ENCODE measurements at places on chromosomes 1 and 21.

DNA sequence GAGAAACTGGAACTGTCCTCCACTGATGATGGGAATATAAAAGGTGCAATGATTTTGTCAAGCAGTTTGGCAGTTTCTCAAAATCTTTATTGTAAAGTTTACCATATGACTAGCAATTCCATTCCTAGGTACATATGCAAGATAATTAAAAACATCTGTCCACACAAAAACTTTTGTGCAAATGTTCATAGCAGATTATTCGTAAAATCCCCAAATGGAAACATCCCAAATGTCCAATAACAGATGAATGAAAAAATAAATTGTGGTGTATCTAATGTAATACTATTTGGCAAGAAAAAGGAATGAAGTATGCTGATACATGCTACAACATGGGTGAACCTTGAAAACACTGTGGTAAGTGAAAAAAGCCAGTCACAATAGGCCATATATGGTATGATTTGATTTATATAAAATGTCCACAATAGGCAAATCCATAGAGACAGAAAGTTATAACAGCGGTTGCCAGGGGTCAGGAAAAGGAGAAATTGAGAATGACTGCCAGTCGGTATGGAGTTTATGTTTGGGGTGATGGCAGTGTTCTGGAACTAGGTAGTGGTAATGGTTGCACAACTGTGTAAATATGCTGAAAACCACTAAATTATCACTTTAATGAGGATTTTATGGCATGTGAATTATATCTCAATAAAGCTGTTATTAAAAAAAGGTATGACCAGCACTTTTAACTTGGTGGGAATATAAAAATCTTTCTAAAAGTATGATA is 81.7 kb upstream of the BEND5 start:
- DNase-seq, result no peak

DNA sequence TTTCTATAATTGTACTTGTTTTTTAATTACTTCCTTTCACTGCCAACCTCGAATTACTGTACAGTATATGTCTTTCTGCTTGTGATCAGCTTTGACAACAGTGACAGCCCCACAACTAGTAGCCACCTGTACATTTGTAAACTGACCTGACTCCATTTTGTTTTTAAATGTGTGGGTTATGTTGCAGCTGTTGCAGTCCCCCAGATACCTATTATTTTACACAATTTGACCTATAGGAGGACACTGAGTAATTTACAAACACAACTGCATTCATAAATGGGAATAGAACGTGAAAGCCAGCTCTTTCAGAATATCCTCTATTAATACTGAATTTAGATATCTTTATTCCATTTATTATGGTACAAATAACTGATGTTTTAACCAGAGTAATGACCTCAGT is 2.5 kb upstream of the VAMP3 start:
- no peak for DNase-seq

DNA sequence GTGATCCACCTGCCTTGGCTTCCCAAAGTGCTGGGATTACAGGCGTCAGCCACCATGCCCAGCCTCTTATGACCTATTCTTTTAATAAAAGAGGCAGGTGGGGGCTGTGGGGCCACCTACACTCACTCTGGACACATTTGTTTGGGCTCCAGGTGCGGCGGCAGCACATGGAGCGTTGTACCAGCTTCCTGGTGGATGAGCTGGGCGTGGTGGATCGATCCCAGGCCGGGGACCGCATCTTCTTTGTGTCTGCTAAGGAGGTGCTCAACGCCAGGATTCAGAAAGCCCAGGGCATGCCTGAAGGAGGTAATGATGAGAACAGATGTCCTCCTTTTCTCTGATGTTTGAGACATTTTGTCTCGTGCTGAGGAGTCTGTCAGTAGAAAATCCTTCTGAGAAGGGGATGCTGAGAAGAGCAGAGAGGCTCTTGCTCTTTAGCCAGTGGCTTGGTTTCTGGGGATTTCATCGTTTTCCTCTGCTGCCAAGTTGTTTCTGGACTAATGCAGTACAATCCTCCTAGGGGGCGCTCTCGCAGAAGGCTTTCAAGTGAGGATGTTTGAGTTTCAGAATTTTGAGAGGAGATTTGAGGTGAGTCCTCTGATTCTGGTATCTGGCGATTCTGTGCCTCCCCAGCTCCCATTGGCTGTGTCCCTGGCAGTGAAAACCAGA is 17.9 kb upstream of the MIIP start:
- DNase-seq, result no peak

GRCh38 chr1:29849038-29849750 is 612.9 kb downstream of the PTPRU start:
- DNase-seq, result peak; percentile 48

GRCh38 chr1:169999331-169999741 is 75.2 kb downstream of the KIFAP3 start:
- no peak for DNase-seq

DNA sequence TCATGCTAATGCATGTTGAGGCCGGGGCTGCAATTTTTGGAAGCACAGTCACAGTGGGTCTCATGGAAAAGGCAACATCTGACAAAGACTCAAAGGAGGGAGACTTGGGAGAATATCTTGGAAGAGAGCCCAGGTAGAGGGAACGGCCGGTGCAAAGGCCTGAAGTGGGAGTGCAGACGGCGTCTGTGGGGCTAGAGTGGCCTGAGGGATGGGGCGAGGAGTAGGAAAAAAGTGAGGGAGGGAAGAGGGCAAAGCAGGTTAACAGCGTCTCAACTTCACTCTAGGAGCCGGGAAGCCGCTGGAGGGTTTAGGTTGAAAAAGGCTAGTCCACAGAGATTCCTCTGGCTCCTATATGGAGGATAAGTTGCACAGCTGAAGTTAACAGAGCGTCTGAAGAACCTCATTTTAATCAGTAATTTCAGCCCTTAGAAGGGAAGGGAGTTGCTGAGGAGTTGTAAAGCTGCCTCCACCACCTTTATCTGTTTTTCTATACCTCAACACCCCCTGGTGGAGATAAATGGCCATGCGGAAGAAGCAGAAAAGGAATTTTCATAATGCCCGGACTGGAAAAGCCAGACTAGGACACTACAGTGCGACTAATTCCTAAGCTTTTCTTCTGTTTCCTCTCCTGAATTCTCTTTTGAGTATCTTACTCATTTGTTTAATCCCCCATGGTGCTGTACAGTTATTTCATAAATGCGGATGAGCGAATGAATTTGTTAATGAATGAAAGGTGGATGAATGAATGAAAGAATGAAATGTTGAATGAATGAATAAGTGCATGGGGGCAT is 78.7 kb upstream of the ZNF281 start:
- no peak for DNase-seq

GRCh38 chr1:111404588-111404987 is 22.9 kb downstream of the OVGP1 start:
- DNase-seq, result no peak

GRCh38 chr1:226677027-226678020 is 61.8 kb downstream of the ITPKB start:
- peak; percentile 71 for DNase-seq

DNA sequence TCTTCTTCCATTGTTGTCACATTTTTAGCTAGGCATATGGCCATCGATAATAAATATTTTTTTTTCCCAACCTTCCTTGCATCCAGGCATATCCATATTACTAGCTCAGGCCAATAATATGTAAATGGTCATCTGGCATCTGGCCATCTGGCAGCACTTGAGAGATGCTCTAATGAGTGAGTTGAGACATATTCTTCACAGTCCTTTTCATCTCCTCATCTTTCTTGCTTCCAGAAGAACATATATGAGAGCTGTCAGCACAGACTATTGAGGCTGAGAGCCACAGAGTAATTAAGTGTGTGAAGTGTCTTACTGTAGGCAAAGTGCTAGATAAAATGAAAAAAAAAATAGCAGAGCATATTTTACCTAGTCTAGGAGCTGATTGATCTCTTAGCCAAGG is 628.4 kb upstream of the TMPRSS15 start:
- DNase-seq, result no peak

- no peak for DNase-seq
These were observed 1.7 kb downstream of the ODF2L start for GRCh38 chr1:86394416-86394815.

DNA sequence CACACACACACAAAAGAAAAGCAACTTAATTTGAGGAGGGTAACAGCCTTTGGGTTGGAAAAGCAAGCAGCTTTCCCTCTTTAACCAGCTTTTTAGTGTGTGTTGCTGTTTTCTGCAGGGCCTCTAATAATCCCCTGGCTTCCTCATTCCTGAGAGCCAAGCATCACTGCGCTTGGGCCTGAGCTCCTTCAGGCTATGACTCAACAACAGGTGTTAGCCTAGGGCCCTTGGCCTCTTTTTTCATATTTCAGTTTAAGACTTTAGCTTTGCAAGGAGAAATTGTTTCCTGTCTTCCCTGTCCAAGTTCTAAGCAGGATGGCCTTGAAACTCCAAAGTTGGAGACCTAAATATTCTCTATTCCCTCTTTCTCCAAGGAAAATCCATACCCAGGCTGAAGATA is 26.2 kb upstream of the SNX27 start:
- DNase-seq, result no peak

- peak; percentile 57 for DNase-seq
These were observed 726 bp upstream of the CYB5R1 start for GRCh38 chr1:202967684-202968281.

DNA sequence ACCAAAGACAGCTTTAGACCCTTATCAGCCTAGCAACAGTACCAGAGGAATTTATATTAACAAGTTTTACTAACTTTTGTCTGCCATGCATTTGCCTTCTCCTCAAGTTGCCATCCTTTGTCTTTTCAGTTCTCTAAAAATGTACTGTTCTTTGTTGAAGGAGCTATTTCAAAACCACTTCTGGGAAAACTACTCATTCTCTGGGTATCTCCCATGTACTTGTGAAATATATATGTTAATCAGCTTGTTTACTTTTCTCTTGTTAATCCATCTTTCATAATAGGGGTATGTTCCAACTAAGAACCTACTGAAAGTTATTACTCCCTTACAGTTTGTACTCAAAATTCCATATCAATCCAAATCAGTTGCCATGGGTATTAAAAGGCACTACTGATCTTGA is 16.3 kb downstream of the DPYD start:
- DNase-seq, result no peak

- no peak for DNase-seq
These were observed 101.6 kb upstream of the RUNX1 start for GRCh38 chr21:35150562-35151226.
